Spinal cord (tissue), 10 donors: ENCODE measurements at places on chromosomes 6 and 20. TPM values are rescaled to one million over a fixed set of nuclear protein-coding genes. Genes with fewer than 3 reads are reported as not detected.

- H3K27ac ChIP-seq, result no peak overlapping the region
- H3K27me3 ChIP-seq, result no peaks in the 10 kb centered on the region
- DNase-seq, result no peak
- no peak overlapping the region for H3K4me3 ChIP-seq
- no peaks in the 10 kb centered on the region for H3K36me3 ChIP-seq
Observed at GRCh38 chr6:154960299-154960843, 34.7 kb upstream of the TIAM2 start.

GRCh38 chr6:131051341-131051740 is 11.7 kb downstream of the EPB41L2 start:
- no peaks in the 10 kb centered on the region for H3K27me3 ChIP-seq
- H3K36me3 ChIP-seq, result no peaks in the 10 kb centered on the region
- H3K4me1 ChIP-seq, result peaks cover 2% of the 10 kb centered on the region
- H3K4me3 ChIP-seq, result no peak overlapping the region
- DNase-seq, result no peak

DNA sequence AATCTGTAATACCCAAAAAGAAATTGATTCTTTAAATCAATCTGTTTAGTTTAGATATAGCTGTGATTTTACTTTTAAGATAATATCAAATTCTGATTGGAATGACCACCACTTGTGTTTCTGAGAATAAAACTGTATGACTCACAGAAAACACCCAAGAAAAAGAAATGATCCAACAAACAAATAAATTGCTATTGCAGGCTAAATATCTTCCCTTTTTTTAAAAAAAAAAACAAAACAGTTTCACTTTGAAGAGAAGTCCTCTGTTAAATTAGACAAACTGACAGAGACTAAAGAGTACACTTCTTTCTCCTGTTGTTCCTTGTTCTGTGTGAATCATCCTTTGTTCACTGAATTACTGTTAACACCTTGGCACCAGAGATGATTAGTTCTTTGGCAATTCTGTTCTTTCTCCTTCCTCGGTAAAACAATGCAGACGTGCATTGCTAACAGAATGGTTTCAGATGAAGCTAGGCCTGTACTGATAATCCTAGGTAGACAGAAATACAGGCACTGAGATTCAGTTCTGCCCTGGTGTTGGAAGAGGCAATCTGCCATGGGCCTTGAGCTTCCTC is 895.2 kb upstream of the CITED2 start:
- no peaks in the 10 kb centered on the region for H3K4me1 ChIP-seq
- DNase-seq, result no peak
- H3K4me3 ChIP-seq, result no peak overlapping the region
- H3K27ac ChIP-seq, result no peak overlapping the region

The GMPR gene
- total RNA-seq, result 39.4 TPM

- H3K27me3 ChIP-seq, result no peaks in the 10 kb centered on the region
- peaks cover 3% of the 10 kb centered on the region for H3K4me1 ChIP-seq
- H3K27ac ChIP-seq, result no peak overlapping the region
- H3K4me3 ChIP-seq, result no peak overlapping the region
Observed at GRCh38 chr6:89087881-89088280, 7.3 kb downstream of the PNRC1 start.
